ENCODE measurements at places on chromosomes 11 and 22.
A peak's percentile ranks its signal among the peaks of the same experiment; 100 is the strongest.

- ATAC-seq, result no peak
Measured at GRCh38 chr22:50532824-50533796, 3.3 kb upstream of the TYMP start.

- ATAC-seq, result peak; percentile 7
Measured at GRCh38 chr22:46609175-46609690, 11.0 kb upstream of the GRAMD4 start.

GRCh38 chr11:38553148-38553547 is 1955.1 kb upstream of the RAG2 start:
- ATAC-seq, result no peak

DNA sequence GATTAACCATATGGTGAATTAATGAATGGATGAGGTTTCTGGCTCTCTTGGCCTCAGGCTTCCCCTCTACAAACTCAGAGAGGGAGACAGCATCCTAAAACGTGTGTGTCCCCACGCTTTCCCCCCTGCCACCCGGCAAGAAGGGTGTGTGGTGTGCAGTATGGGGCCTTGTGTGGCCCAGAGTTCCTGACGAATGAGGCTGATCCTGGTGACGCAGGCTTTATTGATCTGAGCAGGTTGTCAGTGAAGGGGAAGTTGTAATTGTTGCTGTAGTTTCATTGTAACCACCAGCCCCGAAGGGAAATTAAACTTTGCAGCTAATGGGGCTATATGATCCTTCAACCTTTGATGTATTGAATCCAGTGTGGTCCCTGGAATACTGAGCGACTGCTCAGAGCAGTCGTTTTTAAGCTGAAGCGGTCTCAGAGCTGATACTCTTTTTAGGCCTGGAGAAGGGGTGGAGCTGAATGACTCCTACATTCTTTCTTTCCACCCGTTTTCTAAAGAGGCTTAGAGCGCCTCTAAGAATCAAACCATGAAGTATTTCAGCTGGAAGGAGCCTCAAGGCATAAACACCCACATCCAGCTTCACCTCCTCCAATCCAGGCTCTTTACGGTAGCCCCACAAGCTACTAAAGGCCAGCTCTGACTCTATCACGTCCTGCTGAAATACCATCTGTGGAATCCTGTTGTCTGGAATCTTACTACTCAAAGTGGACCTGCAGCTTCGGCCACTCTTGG is 284.7 kb downstream of the MIAT start:
- no peak for ATAC-seq

DNA sequence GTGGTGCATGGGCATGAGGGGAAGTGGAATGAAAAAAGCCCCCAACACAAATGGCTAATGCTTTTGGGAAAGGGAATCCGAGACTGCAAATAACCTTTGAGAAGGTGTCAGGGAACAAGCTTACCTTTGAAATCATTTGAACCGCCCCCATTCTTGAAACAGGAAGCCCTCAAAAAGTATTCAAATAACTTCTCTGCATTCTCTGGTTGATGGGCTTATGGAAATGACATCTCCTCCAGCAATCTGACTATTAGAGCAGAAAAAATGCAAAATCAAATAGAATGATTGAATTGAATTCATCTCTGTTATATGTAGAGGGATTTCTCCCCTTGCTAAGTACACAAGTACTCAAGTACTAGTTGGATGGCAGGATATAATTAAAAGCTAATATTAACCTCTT is 409.9 kb downstream of the TMEM135 start:
- no peak for ATAC-seq

All from esophagus mucosa (tissue), 1 donor.